CD4-positive, alpha-beta T cell treated with Interleukin-12 subunit alpha and Interleukin-12 subunit beta, for 1 hour (primary cell): ENCODE measurements at places on chromosomes 12 and 14.

GRCh38 chr14:49882826-49883694 is 9.8 kb upstream of the ARF6 start:
- DNase-seq = no peak

DNA sequence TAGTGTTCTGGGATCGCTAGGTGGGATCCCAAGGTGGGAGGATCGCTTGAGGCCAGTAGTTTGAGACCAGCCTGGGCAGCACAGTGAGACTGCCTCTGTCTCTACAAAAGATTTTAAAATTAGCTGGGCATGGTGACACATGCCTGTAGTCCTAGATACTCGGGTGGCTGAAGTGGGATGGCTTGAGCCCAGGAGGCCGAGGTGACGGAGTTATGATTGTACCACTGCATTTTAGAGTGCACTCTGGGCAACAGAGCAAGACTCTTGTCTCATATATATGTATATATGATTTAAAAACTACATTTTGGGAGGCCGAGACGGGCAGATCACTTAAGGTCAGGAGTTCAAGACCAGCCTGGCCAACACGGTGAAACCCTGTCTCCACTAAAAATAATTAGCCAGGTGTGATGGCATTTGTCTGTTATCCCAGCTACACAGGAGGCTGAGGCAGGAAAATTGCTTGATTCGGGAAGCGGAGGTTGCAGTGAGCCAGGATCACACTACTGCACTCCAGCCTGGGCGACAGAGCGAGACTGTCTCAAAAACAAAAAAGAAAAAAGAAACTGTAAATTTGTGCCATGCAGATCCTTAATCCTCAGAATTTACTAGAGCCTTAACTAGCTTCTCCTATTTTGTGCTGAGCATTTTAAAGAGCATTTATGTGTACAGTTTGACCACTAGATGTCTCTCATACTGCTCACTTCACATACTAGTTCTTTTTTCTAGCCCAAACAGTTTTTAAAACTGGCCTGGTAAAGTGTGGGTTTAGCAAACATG is 114.8 kb downstream of the MON2 start:
- DNase-seq = peak; percentile 50

GRCh38 chr12:13102461-13103195 is 839 bp downstream of the GSG1 start:
- DNase-seq = no peak

GRCh38 chr14:104397956-104398355 is 181.6 kb upstream of the C14orf180 start:
- no peak for DNase-seq

DNA sequence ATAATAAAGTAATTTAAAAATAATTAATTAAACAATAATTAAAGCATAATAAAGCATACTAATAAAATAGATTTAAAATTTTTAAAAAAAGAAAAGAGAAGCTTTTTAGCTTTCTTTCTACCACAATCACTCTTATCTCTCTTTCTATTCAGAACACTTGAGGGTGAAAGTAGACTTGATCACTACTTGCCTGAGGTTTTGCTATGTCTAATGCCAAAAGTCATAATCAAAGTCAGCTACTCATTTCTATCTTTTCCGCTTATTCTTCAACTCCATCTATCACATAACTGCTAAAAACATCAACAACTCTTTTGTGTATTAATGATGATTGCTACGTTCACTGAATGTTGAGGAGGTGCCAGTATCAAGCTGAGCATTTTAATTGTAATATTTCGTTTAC is 202.0 kb upstream of the KRR1 start:
- DNase-seq = no peak
